Cardiac muscle cell (in vitro differentiated cells and primary cell): ENCODE measurements at places on chromosomes 3 and 15.

DNA sequence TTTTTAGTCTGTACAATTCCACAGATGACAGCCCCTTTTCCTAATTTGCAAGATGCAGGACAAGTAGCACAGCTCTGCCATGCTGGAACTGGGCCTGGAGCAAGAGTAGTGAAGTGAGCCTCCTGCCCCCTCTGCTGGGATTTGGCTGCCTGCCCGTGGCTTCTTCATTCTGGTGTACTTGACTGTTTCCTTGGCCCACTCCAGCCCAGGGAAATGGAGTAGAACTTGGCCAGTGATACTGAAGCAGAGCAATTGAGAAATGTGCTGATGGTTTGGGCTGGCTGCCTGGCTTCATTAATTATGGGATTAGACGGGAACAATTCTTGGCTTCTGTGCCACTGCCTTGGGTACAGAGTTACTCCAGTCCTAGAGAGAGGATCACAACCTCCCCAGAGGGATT, 2.8 kb downstream of the GPD1L start:
- DNase-seq, result peak; percentile 55

DNA sequence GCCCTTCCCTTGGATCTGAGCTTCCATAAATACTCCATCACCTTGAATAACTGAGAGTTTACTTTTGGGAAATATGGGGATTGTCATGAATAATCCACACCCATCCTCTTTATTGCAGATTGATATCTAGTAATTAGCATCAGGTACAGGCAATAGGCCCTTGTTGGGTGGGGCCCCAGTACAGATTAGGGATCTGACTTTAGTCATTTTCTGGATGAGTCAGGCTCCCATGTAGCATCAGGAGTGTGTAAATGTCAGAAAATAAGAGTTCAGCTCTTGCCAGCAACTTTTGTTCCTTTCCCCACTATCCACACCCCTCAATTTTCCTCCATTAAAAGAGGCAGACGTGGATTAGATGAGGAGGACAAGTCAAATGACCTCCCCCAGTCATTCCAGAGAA, 17.7 kb upstream of the SNRK start:
- no peak for DNase-seq

DNA sequence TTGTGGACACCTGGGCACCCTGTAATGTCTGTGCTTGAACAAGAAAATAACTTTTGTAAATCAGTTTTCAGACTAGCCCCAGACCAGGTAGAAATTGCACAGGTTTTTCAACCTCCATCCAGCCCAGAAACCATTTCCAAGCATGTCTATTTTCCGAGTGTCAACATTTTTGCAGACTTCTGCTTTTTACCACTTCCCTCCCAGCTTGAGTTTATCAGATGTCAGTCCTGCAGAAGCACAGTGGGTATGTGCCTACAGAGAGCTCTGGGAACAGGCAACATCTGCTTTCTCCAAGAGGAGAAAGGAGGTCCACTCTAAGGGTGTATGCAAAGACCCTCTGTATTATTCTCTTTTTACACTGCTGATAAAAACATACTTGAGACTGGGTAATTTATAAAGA, 83.9 kb downstream of the LRRK1 start:
- DNase-seq, result no peak

DNA sequence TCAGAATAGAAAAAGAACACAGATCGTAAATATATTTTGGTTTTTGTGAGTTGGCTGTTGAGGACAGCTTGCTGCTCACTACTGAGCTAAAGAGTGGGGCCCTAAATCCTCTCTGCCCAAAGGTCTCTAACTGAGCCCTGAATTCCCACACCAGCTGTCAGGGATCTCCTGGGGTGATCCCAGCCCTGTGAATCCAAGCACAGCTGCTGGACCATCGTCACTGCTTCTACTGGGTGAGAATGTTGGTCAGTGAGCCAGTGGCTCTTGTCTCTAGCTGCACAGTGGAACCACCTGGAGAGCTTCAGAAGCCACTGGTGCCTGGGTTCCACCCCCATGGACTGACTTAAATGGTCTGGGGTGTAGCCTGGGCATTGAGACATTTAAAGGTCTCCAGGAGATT, 90.5 kb upstream of the IL12A start:
- no peak for DNase-seq

GRCh38 chr3:52844290-52844975, 9.6 kb upstream of the MUSTN1 start:
- no peak for DNase-seq

DNA sequence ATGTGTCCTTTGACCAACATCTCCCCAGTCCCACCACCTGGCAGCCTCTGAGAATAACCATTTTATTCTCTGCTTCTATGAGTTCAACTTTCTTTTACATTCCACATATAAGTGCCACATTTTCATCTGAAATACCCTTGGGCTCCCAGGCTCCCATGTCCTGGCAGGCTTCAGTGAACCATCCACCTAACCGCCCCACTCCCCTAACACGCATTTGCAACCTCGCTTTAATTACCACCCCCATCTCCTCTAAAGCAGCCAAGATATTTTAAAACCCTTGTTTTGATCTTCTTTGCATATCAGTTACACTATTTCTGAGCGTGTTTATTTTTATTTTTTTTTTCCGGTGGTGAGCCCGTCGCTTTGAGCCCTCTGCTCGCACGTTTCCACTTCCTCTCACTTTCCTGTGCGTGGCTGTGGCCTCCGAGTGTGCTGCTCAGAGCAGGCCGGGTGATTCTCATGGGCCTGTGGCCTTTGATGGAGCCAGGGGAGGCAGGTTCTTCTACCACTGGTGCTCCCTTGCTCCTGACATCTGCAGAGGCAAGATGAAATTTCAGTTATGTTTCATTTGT, 195.4 kb upstream of the LPP start:
- no peak for DNase-seq

DNA sequence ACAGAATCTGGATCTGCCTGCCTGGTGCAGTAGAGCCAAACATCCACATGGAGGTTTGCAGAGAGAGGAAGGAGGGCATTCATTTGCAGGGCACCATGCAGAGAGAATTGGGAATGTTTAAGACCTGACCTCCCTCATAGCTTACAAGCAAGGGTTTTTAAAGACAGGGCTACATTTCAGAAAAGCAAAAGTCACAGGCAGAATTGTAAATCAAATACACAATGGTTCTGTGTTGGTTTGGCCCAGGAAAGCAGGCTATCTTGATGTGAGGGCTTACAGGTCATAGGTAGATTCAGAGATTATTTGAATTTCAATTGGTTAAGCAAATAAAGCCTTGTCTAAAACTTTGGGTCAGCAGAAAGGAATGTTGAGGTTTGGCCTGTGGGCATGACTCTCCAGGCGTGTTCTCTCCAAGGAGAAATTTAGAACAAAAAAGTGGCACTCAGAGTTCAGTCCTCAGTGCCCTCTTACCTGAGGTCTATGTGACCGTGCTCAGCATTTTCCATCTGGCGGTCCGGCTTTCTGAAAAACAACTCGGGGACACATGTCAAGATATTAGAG, 91.5 kb downstream of the CD47 start:
- no peak for DNase-seq

DNA sequence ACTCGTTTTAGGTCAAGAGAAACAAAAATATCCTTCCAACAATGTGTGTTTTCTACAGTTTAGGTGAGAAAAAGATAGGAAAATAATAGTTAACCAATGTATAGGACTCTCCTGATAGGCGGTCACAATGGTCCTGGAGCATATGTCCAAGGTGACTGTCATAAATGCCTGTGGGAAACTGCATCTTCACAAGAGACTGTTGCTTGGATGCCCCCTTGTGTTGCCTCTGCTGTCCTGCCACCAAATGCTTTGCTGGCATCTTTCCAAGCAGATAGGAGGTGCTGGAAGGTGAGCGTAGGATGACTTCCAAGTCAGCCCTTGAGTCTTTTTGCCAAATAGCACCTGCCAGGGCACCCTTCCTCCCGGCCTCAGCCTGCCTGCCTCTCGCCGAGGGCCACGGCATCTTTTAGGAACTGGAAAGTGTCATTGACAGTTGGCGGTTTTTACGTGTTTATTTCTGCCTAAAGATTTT, 24.1 kb upstream of the SACM1L start:
- DNase-seq, result peak; percentile 74

GRCh38 chr15:60328852-60329443, 68.8 kb downstream of the ANXA2 start:
- DNase-seq, result peak; percentile 39

GRCh38 chr3:155303540-155304097, 10.1 kb upstream of the STRIT1 start:
- DNase-seq, result no peak

DNA sequence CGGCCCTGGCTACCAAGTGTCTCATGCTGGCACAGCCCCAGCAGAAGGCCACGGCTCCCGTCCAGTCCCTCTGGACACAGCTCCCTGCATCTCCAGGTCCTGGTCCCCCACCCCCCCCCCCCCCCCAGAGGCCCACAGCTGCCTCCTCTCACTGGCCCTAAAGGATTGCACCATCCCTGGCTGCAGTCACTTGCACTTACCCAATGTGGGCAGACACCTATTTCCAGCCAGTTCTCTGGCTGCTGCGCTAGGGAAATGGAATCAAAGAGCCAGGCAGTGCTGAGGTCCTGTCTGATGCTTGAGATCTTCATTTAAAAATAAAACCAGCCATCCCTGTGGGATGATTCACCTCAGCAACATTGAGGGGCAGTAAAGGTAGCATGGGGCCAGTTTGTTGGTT, 346.4 kb downstream of the OCA2 start:
- DNase-seq, result no peak
